Cardiac fibroblast (primary cell): ENCODE measurements at places on chromosomes 13 and 19.

- no peak for DNase-seq
Observed at GRCh38 chr19:46021531-46022041, 1.3 kb downstream of the PGLYRP1 start.

DNA sequence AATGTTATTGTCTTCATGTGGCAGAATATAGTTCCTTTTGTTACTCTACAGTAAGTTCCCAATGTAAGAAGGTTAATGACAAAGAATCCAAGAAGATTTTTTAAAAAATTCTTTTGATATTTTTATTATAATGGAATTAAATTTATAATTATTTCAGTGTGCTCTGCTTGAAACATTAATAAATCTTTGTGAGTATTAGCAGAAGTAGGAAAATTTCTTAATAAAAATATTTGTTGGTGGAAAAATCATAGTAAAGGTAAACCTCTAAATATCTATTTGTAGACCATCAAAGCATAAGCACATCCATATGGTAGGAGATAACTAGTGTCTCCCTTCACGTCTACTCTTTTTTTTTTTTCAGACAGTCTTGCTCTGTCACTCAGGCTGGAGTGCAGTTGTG lies 4.3 kb downstream of the CSNK1A1L start:
- no peak for DNase-seq

GRCh38 chr19:38032951-38033350 lies 125.9 kb downstream of the SIPA1L3 start:
- peak; percentile 48 for DNase-seq

DNA sequence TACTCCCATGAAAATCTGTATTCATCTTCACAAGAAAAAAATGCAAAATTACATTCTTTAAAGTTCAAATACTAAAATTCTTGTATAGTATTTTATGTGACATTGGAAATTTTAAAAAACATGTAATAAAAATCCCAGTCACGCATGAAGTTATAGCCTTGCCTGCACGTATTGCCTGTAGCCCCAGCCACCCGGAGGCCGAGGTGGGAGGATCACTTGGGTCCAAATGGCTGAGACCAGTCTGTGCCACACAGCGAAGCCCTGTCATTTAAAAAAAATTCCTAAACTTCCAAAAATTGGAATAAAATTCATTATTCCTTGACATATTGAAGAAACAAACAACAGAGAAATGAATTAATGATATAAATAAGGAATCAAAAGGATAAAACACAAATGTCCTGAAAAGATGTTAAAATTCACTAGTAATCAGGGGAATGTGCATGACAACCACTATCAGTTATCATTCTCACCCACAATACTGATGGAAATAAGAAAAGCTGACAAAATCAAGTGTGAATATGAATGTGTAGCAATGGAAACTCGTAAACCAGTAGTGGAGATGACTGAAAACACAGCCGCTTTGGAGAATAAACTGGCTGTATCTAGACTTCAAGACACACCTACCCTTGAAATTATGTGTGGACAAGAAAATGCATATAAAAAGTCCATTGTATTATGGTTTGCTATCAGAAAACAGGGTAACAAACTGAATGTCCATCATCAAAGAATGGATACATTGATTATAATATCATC lies 7.5 kb downstream of the CARD8 start:
- DNase-seq = no peak

DNA sequence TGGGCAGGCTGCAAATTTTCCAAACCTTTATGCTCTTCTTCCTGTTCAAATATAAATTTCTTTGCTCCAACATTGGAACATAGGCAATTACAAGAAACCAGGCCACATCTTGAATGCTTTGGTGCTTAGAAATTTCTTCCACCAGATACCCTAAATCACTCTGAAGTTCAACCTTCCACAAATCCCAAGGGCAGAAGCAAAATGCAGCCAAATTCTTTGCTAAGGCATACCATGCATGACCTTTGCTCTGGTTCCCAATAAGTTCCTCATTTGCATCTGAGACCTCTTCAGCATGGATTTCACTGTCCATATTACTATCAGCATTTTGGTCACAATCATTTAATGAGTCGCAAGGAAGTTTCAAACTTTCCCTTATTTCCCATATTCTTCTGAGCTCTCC lies 130.9 kb downstream of the DIAPH3 start:
- DNase-seq = no peak

DNA sequence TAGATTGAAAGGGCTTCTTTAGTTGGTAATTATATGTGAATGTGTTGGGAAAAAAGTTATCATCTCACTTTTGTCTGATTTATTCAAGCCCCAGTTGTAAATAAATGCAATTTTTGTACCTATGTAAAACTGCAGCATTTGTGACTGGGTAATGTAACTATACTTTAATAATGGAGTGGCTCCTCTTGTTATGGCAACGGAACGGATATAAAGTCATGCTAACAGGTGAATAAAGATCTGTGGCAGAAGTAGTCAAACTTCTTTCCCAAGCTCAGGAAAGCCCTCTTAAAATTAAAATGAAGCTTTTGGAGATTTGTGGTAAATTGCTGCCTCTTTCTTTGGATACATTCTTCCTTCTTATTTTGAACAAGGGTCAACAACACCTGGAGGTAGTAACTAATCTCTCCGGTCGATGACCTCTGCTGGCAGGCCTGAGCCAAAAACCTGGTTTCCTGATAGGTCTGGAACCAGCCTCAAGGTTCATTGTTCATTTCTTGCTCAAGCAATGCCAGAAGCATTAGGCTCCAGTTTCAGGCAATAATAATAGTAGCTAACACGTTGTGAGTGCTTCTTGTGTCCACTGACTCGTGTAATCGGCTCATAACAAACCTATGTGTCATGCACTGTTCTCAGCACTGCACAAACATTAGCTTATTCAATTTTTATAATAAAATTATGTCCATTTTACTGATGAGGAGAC lies 313.4 kb upstream of the DACH1 start:
- no peak for DNase-seq

GRCh38 chr13:72221276-72221962 lies 354.4 kb upstream of the DACH1 start:
- DNase-seq = peak; percentile 9

GRCh38 chr19:15629003-15629880 lies 11.5 kb upstream of the CYP4F3 start:
- DNase-seq = peak; percentile 59

- no peak for DNase-seq
Observed at GRCh38 chr19:7784856-7785255, 21.8 kb downstream of the CLEC4M start.

- DNase-seq = peak; percentile 70
Observed at GRCh38 chr13:44004878-44005277, 125.2 kb downstream of the LACC1 start.

GRCh38 chr13:81551036-81551435 lies 1210.1 kb upstream of the SPRY2 start:
- no peak for DNase-seq

DNA sequence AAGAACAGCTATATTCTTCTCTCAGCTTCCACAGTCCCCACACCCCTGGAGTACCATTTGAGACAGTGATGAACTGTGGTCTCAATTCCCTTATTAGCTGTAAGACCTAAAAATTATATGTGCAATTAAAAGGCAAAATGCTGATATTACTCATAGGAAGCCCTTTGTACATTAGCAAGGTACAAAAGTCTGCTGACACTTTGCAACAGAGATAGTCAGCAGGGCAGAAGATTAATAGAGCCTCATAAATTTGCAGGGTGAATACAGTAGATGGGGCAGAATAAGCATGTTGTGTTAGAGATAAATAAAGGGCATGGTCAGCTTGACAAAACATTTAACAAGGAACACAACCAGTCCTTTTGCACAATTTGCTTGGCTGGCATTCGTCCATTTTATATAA lies 210.0 kb upstream of the OBI1 start:
- DNase-seq = no peak

DNA sequence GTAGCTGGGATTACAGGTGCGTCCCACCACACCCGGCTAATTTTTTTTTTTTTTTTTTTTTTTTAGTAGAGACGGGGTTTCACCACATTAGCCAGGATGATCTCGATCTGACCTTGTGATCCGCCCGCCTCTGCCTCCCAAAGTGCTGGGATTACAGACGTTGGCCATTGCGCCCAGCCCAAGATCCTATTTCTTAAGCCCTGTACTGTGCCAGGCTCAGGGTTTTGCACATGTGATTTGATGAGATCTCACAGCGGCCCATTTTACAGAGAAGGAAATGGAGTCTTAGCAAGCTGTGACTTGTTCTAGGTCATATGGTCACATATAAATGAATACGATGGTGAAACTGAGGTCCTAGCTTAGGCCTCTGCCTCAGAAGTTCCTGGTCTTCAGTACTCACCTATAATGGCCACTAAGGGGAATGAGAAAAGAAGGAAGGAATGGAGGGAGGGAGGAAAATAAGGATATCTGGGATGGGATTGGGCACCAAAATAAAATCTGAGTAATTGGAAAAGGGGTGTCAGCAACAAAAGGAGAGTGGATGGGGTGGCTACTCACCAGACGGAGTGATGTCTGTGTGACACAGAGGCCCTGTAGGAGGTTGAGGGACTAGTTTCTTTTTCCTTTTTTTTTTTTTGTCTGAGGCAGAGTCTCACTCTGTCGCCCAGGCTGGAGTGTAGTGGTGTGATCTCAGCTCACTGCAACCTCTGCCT lies 1.3 kb downstream of the OSCAR start:
- DNase-seq = no peak

- DNase-seq = no peak
Observed at GRCh38 chr13:103803349-103803748, 737.1 kb upstream of the SLC10A2 start.

DNA sequence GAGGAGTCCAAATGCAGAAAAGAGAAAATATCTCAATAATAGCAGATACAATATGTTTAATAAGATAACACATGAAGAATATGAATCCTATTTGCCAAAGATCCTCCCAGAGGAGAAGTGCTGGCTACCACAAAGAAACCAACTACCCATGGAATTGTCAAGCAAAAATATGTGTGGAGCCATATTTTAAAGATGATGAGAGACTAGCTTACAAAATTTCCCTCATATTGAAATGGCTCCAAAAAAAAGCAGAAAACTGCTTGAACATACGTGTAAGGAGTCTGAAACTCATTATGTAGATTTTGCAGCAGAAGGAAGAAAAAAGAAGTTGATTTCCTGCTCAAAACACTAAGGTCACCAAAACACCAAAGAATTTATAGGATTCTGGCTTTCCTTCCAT lies 94.2 kb downstream of the USP12 start:
- no peak for DNase-seq

- DNase-seq = peak; percentile 87
Observed at GRCh38 chr19:48970923-48971395, 5.8 kb downstream of the FTL start.

DNA sequence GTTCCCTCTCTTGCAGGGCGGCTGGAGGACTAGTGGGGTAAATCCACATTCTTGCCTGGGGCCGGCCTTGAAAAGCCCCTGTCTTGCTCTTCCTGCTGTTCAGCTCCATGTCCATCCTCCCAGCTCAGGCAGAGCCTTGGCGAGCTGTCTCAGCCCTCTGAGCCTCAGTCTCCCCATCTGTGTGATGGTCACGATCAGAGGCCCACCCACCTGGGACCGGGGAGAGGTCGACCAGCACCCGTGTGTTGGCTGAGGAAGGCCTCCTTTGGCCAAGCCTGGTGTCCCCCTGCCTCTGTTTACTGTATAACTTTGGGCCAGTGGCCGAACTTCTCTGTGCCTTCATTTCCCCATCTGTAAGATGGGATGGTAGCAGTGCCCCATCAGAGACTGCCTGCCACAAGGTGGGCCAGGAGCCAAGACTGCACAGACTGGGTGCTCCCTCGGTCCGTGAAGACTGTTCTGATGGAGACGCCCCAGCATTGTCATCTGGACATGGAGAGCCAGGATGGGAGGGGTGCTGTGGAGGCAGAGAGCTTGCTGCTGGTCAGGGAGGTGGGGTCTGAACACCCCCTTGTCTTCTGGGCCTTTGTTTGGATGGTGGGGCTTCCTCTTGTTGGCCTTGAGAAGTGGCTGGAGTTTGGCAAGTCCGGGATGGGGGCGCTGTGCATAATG lies 18.5 kb downstream of the KLHL26 start:
- no peak for DNase-seq

GRCh38 chr19:11697284-11697855 lies 41.4 kb downstream of the ZNF823 start:
- DNase-seq = no peak

- no peak for DNase-seq
Observed at GRCh38 chr13:87128491-87128890, 542.7 kb upstream of the SLITRK5 start.

DNA sequence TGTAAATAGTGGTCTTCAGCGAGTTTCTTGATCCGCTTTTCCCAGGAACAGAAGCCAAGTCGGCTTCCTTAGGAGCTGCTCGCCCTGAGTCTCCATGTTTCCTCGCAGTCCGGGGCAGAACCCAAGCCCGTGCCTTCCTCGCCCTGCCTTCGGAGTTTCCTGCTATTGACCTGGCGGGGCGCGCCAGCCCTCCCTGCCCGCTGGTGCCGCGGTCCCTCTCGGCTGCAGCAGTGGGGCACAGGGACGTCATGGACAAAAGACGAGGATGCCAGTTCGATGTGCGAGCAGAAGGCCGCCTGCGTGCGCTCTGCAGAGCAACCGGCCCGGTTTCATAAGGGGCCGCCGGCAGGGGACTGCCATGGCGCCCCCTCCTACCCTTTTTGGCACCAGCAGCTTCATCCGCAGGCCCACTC lies 156.6 kb downstream of the TM9SF2 start:
- DNase-seq = peak; percentile 27

DNA sequence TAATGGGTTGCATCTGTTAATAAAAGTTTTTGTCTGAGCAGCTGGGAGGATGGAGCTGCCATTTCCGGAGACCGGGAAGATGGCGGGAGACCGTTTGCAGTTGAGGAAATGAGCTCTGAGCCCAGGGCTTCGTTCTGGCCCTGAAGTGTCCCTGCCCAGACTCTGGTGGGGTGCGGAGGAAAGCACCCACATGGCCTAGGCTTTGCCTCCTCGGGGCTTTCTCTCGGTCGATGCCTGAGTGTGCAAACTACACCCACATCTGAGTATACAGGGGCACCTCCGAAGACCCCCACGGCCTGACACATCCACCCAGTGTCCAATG lies 15.6 kb upstream of the NANOS3 start:
- DNase-seq = peak; percentile 33

GRCh38 chr13:44837250-44837649 lies 152.0 kb downstream of the NUFIP1 start:
- peak; percentile 37 for DNase-seq

GRCh38 chr19:27679905-27680304 lies 1533.0 kb downstream of the UQCRFS1 start:
- no peak for DNase-seq
